ENCODE measurements at places on chromosomes 2 and 18.

- DNase-seq = no peak
Observed at GRCh38 chr2:30994227-30995056, 143.8 kb downstream of the GALNT14 start.

- DNase-seq = no peak
Observed at GRCh38 chr2:29807082-29807481, 114.3 kb downstream of the ALK start.

DNA sequence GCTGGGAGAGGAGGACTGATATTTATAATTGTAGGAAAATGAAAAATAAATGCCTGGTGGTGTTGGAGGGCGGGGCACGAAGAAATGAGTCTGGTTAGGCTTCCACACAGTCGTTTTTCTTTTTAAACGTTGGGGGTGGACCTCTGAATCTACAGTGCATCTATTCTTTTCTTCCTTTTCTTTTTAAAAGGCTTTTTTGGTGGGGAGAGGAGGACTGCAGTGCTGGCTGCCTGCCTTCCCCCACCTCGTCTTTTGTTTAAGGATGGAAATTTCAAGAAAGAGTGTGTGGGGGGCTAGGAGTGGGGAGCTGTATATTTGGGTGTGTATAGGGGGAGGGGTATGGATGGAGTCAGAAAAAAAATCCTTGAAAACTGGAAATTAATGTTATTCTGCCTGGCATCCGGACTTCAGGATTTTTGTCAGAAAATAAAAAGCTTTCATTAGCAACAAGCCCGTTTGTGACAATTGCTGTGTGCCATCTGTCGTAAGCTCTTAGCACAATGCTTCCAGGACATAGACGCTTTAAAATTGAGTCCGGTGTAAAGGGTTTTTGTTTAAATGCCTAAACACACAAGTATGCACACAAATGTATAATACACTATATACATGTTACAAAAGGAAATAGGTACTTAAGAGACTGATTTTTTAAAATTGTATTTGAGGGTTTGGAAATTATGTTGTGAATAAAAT lies 1.1 kb downstream of the MAP2 start:
- no peak for DNase-seq

DNA sequence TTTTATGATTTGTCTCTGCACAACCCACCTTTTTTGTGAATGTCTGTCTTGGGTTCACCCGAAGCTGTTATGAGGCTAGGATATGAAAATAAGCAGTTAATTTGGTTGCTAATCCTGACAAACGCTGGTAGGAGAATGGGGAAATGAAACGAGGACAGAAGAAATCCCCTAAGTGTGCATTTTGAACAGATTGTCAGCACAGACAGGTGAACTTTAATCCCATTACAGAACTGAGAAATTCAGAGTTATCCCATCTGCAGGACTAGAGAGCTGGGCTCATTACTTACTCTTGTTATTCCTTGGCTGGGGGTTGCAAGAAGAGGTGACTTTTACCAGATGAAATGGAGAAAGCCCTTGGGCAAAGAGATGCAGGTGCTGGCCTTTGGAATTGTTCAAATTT lies 123.3 kb upstream of the NYAP2 start:
- no peak for DNase-seq

DNA sequence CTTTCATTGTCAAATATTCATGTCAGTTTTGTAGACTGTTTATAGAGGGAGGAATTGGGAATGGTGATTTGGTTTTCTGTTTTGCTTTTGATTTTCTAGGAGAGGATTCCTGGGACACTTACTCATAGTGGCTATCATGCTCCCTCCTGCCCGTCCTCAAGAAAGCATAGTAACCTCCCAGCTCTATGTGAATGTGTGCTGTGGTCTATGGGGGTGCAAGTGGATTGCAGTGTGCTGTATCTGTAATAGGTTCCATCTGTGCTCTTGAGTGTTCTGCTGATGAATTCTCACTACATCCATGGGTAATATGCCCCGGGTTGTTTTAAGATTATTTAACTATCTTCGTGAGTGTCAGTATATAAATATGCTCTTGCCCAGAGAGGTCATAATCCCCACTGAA lies 811.3 kb downstream of the CNTNAP5 start:
- DNase-seq = no peak

GRCh38 chr18:2911533-2911932 lies 64.7 kb downstream of the EMILIN2 start:
- DNase-seq = no peak

DNA sequence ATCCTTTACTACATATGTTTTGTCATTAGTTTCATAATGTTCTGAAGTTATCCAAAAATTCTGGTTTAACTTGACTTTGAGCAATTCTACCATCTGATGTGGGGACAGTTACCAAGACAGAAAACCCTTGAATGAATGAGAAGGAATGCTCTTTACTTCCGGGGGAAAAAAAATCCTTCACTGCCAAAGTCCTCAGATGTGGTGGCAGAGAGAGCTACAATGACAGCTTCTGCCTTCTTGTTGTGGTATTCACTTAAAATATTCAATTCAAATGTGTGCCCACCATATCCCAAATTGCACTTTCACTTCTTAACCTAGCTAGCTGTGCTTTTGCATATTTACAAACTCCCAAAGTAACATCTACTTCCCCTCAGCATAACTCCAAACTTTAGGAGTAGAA lies 1531.7 kb upstream of the NXPH2 start:
- DNase-seq = no peak

- no peak for DNase-seq
Observed at GRCh38 chr2:64850642-64851041, 138.6 kb upstream of the SLC1A4 start.

DNA sequence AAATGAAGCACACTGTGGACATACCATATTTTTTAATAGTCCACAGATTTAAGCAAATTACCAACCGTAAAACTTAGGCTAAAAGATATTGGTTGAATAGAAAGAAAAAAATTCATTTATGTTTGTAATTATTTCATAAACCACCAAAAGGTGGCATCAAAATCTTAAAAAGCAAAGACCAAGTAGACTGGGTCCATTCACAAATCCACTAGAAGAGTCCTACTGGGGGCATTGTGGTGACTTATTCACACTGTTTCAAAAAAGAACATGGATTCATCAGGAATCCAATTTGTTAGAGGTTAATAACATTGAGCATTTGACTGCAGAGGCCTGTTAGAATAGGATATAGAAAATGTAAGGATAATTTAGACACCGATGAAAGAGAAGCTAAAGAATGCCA lies 194.9 kb upstream of the KYNU start:
- DNase-seq = no peak

DNA sequence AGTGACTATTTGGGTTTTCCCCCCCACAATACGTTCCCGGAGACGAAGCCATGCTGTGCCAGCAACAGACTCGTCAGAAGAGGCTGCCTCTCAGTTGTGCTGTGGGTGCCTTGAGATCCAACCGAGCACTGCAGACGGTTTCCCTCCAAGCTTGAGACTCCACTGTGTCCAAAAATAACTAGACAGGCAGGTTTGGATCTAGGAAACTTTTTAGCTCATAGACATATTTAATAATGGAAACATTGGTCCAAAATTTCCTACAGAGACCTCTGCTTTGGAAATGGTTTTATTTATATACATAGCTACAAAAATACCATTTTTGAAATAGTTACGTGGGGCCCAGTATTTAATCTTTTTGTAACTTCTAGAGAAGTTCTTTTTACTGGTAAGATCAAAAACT lies 63.1 kb upstream of the SPATS2L start:
- no peak for DNase-seq

Data from activated naive CD4-positive, alpha-beta T cell treated with Interleukin-2 at 50 U/mL for 16 hours (primary cell).